MM.1S (cell line): ENCODE measurements at places on chromosomes 1 and 21.
A peak's percentile ranks its signal among the peaks of the same experiment; 100 is the strongest.

- peak; percentile 27 for DNase-seq
- H3K27me3 ChIP-seq, result no peaks in the 10 kb centered on the region
- no peak overlapping the region; the same call in 1 of the 2 replicates for H3K27ac ChIP-seq
- peaks cover 21% of the 10 kb centered on the region for H3K4me1 ChIP-seq
- H3K4me3 ChIP-seq, result no peak overlapping the region
Measured at GRCh38 chr1:68346188-68346808, 103.5 kb downstream of the RPE65 start.

GRCh38 chr1:41409825-41410224 lies 48.6 kb downstream of the FOXO6 start:
- no peaks in the 10 kb centered on the region for H3K4me1 ChIP-seq
- DNase-seq, result no peak
- H3K36me3 ChIP-seq, result no peaks in the 10 kb centered on the region
- H3K27me3 ChIP-seq, result peaks cover 41% of the 10 kb centered on the region
- no peak overlapping the region for H3K4me3 ChIP-seq

GRCh38 chr1:181141431-181141910 lies 53.0 kb downstream of the IER5 start:
- H3K4me1 ChIP-seq, result peaks cover 13% of the 10 kb centered on the region
- H3K36me3 ChIP-seq, result no peaks in the 10 kb centered on the region
- DNase-seq, result no peak
- H3K4me3 ChIP-seq, result no peak overlapping the region

DNA sequence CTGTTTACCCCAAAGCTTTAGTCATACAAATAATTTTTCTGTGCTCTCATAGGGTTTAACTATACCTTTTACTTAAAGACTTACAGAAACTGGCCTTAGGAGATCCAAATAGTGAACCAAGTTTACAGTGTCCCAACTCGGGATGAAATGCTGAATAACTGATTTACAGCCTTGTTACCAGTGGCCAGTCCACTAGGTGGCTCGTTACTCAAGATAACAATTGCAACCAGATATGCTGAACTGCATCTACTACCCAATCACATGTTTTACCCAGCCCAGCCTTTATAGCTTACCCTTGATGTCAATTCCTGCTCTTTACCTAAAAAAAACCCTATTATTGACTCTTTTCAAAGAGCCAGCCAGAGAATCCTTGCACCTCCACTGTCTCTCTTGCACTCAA lies 1148.8 kb upstream of the ADGRL4 start:
- no peaks in the 10 kb centered on the region for H3K36me3 ChIP-seq
- no peaks in the 10 kb centered on the region for H3K4me1 ChIP-seq
- H3K27ac ChIP-seq, result no peak overlapping the region
- no peak for DNase-seq

DNA sequence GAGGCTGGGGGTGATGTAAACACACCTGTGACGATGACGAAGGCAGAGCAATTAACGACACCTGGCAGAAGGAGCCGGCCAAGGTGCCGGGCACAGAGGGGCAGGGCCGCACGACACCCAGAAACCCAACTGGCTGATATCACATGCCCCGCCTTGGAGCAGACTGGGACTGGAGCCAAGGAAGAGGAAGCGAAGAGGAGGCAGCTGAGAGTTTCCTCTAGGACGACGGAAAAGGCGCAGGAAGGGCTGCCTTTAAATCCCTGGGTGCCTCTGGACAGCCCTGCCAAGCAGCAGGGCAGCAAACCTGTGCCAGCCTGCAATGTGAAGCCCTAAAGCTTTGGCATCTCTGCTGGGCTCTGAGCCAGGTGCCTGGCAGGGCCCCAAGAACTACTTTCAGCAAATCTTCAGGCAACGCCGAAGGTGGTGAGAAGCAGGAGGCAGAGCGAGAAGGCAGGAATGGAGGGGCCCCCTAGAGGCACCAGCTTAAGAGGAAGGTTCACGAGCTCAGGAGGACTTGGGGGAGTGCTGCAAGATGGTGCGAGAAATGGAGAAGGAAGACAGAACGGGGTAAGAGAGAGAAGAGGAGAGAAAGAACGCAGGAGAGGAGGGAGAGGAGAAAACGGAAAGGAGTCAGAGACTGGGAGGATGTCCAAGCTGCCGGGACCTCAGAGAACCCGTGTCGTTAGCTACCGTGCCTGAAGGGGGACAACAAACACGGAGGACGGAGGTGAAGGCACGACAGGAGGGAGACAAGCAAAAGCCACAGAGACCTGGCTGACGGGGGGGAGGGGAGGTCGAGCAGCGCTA lies 25.3 kb upstream of the PEF1 start:
- H3K27me3 ChIP-seq, result peaks cover 77% of the 10 kb centered on the region
- H3K4me3 ChIP-seq, result peak overlapping the region; percentile 3; the same call in 1 of the 2 replicates
- H3K4me1 ChIP-seq, result 0 out of 2 replicates have a peak, but pooled peaks cover 3% of the 10 kb centered on the region
- no peak overlapping the region; the same call in 1 of the 2 replicates for H3K27ac ChIP-seq

- H3K36me3 ChIP-seq, result no peaks in the 10 kb centered on the region
- H3K27me3 ChIP-seq, result no peaks in the 10 kb centered on the region
- H3K27ac ChIP-seq, result no peak overlapping the region
Measured at GRCh38 chr1:175146529-175147213, 45.9 kb downstream of the KIAA0040 start.

DNA sequence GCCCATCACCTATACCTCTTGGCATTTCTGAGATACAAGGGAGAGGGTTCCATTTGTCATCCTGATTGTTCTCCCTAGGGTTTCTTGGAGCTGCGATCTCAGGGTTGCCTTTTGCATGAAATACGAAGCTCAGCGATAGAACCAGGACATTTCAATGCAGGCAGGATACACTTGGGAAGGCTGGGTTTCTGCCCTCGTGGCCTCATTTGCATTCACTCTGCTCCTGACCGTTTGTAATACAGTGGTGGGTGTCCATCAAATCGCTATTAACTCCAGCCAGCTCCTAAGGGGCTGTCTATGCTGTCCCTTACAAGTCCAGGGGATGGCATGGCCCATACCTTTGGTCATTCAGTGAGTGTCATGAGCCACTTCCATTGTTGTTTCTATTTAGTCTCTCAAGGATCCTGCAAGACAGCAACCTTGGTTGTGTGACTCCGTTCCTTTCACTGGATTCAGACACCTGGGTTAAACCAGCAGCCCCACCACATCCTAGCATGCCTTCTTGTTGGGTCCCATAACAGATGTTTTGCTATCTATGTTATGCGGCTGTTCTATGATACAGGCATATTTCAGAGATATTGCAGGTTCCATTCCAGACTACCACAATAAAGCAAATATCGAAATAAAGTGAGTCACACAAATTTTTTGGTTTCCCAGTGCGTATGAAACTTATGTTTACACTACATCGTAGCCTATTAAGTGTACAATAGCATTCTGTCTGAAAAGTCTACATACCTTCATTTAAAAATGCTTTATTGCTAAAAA lies 18.3 kb downstream of the KAZN start:
- H3K4me3 ChIP-seq, result no peak overlapping the region
- no peaks in the 10 kb centered on the region for H3K4me1 ChIP-seq

GRCh38 chr1:38718031-38718430 lies 141.5 kb downstream of the RRAGC start:
- H3K4me3 ChIP-seq, result no peak overlapping the region
- no peaks in the 10 kb centered on the region for H3K4me1 ChIP-seq
- DNase-seq, result no peak
- H3K36me3 ChIP-seq, result no peaks in the 10 kb centered on the region

- peaks cover 9% of the 10 kb centered on the region for H3K4me1 ChIP-seq
- no peaks in the 10 kb centered on the region for H3K36me3 ChIP-seq
- DNase-seq, result no peak
- no peaks in the 10 kb centered on the region for H3K27me3 ChIP-seq
- no peak overlapping the region for H3K4me3 ChIP-seq
- H3K27ac ChIP-seq, result no peak overlapping the region
Measured at GRCh38 chr21:14826630-14827029, 238.2 kb downstream of the NRIP1 start.

DNA sequence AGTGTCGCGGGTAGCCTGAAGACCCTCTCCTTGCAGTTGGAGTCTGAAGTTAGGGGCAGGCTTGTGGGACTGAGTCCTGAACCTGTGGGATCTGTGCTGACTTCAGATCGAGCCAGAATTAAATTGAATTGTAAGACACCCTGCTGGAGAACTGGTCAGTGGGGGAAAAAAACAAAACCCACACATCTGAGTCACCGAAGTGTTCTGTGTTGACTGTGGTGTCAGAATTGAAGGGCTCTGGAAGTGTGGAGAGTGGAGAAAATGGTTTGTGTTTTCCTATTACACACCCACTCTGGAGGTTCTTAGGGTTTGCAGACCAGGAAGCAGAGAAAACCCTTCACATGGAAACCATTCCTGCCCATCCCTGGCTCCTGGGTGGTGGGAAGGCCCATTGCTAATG lies 209.5 kb upstream of the GALNT2 start:
- H3K4me1 ChIP-seq, result peaks cover 9% of the 10 kb centered on the region
- H3K27ac ChIP-seq, result no peak overlapping the region
- no peaks in the 10 kb centered on the region for H3K27me3 ChIP-seq
- H3K36me3 ChIP-seq, result no peaks in the 10 kb centered on the region
- no peak overlapping the region for H3K4me3 ChIP-seq

- DNase-seq, result no peak
- H3K36me3 ChIP-seq, result no peaks in the 10 kb centered on the region
- H3K27me3 ChIP-seq, result no peaks in the 10 kb centered on the region
- no peak overlapping the region for H3K4me3 ChIP-seq
- H3K4me1 ChIP-seq, result no peaks in the 10 kb centered on the region
Measured at GRCh38 chr21:17915976-17916375, 96.8 kb upstream of the C21orf91 start.

DNA sequence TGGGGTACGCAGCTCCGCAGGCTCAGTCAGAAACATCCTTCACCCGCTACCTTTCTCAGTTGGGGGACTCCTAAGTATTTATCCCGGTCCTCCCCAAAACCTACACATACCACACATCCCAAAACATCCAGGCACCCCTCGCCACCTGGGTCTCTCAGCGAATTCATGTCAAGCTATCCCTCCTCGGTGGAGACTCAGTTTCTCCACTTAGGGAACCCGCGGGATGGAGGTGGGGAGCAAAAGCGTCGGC lies 1.3 kb upstream of the ZBTB7B start:
- H3K4me3 ChIP-seq, result peak overlapping the region; percentile 77
- no peak for DNase-seq
- H3K27me3 ChIP-seq, result no peaks in the 10 kb centered on the region
- no peaks in the 10 kb centered on the region for H3K36me3 ChIP-seq
- peak overlapping the region; percentile 95 for H3K27ac ChIP-seq

DNA sequence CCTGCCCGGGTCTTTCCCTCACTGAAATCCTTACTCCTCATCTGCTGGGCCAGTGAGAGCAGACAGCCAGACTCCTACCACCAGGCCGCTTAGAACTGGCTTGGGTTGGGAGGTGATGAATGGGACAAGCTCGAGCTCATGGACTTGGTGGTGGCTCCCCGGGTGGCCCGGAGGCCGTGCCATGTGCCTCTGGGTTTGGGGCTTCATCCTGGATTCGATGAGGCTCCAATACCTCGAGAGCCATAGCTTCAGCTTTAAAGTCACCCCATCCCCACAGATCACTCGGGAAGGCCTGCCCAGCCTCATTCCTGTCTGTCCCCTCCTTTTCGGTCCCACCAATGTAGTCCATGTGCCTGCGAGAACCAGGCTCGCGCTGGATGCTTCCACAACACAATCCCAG lies 51.5 kb downstream of the MYOM3 start:
- DNase-seq, result no peak
- H3K4me3 ChIP-seq, result no peak overlapping the region
- H3K27ac ChIP-seq, result no peak overlapping the region
- H3K4me1 ChIP-seq, result no peaks in the 10 kb centered on the region
- no peaks in the 10 kb centered on the region for H3K36me3 ChIP-seq

DNA sequence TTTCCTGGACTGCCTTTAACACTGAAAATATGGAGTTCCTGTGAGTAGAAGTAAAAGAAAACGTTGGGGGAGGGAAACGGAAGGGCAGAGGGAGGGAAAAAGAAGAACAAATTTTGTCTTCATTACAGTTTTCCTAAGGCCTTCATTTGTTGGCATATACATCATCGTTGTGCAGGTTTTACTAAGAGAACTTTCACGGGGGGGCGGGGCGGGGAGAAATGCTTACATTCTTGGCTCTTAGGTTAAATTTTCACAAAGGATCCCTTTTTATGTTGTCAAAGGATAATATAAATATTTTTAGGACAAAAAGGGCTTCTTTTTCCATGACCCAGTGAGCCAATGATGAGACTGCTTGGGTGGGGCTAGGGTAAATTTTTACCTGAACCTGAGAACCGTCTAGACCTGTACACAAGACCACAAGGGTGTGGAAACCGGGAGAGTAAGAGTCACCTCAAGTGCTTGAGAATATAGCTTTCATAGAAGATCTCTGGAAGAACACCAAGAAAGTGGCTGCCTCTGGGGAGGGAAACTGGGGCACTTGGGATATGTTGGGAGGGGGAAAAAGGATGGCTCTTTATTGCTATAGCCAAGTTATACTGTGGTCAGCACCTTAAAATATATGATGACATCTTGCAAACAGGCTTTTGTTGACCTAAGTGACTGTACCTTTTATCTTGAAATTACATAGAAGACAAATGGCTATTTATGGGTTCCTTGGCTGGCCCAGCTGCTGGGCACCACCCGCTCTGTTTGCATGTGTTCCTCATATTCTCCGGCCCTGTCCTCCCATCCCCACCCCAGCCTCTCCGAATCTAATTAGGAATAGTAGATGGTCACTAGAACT lies 2.0 kb upstream of the UTP25 start:
- H3K4me3 ChIP-seq, result no peak overlapping the region
- H3K4me1 ChIP-seq, result no peaks in the 10 kb centered on the region
- H3K27ac ChIP-seq, result no peak overlapping the region
- DNase-seq, result no peak

DNA sequence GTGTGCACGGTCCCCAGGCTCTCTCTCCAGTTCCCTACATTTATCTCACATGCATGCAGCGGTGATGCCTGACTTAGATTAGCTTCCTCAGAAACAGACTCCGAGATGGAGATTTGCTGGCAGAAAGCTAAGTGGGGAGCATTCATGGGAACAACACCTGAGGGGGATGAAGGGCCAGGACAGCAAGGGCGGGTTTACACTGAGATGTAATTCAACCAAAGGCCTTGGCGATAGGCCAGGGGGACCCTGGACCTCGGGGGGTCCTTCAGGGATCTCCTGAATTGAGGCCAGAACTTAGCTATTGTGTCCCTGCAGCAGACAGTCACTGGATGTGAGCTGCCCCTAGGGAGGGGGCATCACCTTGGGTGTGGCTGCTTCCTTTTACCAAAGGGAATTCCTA lies 246.1 kb upstream of the CSF3R start:
- no peak overlapping the region for H3K27ac ChIP-seq
- DNase-seq, result no peak
- H3K36me3 ChIP-seq, result no peaks in the 10 kb centered on the region
- peaks cover 69% of the 10 kb centered on the region for H3K27me3 ChIP-seq

DNA sequence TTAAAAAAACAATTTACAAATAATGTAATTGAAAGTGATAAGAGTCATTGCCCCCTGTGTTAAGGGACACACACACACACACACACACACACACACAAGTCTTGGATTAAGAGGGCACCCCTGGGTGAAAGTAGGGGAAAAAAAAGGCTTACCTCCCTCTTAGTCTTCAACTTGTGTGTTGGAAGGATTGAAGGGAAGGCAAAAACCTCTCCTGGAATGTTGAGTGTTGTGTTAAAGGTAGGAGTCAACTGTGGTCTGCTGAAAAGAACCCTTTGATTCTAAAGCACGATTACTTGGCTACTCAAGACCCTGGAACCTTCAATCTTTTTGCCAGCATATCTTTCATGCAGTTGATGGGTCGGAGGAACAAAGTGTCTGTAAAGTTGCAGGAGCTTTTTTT lies 6.4 kb downstream of the PBX1 start:
- H3K27me3 ChIP-seq, result no peaks in the 10 kb centered on the region
- no peaks in the 10 kb centered on the region for H3K36me3 ChIP-seq
- H3K4me1 ChIP-seq, result peaks cover 5% of the 10 kb centered on the region; the same call in 1 of the 2 replicates
- H3K27ac ChIP-seq, result no peak overlapping the region
- H3K4me3 ChIP-seq, result no peak overlapping the region
